ENCODE measurements at places on chromosomes 16 and 17.

GRCh38 chr17:27956601-27957445, 63.7 kb upstream of the LYRM9 start:
- DNase-seq = no peak

- no peak for DNase-seq
Observed at GRCh38 chr16:48608452-48608851, 1.5 kb downstream of the N4BP1 start.

DNA sequence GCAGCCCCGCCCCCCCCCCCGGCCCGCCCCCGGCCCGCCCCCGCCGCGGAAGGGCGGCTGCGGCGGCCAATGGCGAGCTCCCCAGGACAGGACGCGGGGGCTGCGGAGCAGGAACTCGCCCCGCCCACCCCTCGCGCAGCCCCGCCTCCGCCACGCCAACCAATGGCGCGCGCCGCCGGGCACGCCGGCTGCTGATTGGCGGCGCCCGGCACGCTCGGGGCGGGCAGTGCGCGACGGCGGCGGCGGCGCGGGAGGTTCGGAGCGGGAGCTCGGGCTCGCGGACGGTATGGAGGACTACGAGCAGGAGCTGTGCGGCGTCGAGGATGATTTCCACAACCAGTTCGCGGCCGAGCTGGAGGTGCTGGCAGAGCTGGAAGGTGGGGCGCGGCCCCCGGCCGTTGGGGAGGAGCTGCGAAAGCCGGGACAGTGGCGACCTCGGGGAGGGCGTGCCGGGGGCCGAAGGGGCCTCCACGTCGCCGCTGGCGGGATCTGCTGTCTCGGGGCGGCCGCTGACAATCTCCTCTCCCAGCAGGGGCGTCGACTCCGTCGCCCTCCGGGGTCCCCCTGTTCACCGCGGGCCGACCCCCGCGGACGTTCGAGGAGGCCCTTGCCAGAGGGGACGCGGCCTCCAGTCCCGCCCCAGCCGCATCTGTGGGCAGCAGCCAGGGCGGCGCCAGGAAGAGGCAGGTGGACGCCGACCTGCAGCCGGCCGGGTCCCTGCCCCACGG, at the start of gene CHTF18:
TSS of gene CHTF18 (plus strand) at position 222 of the 728 bp plus-strand sequence. CDS start at position 287, 65 bp downstream.
- DNase-seq = peak; percentile 97

DNA sequence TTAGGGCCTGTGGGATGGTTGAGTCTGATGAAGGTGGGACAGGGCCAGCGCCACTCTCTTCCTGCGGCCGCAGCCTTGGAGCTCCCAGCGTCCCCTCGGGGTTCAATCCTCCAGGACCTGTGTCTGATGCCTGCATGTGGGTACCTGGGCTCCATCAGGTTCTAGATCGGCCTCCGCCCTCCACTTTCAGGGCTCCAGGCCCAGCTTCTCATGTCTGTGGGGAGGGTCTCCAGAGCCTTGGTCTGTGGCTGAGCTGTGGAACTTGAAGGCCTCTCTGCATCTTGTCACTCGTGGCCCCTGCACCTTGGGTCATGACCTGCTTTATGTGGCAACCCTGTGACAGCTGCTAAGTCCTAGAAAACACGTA, 89.8 kb upstream of the ZNF750 start:
- DNase-seq = no peak

DNA sequence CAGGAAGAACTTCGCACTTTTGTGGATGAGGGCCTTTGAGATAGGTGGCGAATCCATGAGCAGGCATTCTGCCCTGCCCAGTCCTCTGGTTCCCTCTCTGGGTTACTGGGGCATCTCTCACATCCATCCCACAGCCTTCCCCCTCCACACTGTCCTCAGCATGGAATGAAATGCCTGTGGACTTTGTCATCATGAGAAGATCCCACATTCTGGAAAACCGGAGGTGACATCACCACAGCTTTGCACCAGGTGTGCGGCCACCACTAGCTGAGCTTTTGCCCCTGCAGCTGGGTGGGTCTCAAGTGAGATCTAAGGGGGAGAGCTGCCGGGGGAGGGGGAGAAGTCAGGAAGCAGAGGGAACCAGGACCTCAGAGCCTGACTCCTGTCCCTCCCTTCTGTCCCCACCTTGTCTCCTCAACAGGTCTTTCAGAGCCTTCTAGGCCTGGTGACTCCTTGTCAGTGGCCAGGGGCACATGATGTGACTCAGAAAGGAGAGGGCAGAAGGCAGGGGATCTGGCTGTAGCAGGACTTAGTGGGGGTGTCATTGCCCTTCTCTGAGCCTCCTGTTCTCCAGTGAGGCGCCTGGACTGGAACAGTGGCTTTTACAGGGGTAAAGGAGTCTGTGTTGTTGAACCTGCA, 40.0 kb upstream of the DLX4 start:
- DNase-seq = no peak

GRCh38 chr17:6676802-6677157, 25.2 kb downstream of the C17orf100 start:
- no peak for DNase-seq

GRCh38 chr16:87961623-87962022, 10.4 kb downstream of the BANP start:
- DNase-seq = no peak

- DNase-seq = no peak
Observed at GRCh38 chr17:12568358-12569251, 97.1 kb upstream of the MYOCD start.

- peak; percentile 64 for DNase-seq
Observed at GRCh38 chr17:43367737-43368242, 31.0 kb upstream of the ARL4D start.

- DNase-seq = no peak
Observed at GRCh38 chr16:20089246-20089965, 15.7 kb upstream of the GPR139 start.

- no peak for DNase-seq
Observed at GRCh38 chr17:44205962-44206824, 6.5 kb upstream of the ATXN7L3 start.

- no peak for DNase-seq
Observed at GRCh38 chr16:11836650-11837244, 14.6 kb downstream of the RSL1D1 start.

DNA sequence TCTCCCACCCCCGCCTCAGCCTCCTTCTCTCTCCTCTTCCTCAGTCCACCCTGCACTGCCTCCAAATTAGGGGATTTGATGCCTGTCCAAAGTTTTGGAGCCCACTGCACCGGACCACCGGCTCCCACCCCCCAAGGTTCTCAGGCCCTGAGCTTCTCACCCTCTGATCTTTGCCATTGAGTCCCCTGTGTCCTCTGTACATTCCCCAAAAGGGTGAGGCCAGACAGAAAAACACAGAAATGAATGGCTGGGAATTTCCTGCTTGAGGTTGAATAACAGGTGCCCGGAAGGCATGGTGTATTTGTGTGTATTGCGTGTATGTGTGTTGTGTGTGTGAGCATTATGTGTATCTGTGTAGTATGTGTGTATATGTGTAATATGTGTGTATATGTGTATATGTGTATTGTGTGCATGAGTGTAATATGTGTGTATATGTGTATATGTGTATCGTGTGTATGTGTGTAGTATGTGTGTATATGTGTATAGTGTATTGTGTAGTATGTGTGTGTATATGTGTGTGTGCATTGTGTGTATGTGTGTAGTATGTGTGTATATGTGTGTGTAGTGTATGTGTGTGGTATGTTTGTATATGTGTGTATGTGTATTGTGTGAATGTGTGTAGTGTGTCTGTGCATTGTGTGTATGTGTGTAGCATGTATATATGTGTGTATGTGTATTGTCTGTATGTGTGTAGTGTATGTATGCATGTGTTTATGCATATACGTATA, 16.0 kb upstream of the CCL17 start:
- DNase-seq = no peak

GRCh38 chr17:4796552-4796920, 572 bp downstream of the PSMB6 start:
- peak; percentile 70 for DNase-seq

DNA sequence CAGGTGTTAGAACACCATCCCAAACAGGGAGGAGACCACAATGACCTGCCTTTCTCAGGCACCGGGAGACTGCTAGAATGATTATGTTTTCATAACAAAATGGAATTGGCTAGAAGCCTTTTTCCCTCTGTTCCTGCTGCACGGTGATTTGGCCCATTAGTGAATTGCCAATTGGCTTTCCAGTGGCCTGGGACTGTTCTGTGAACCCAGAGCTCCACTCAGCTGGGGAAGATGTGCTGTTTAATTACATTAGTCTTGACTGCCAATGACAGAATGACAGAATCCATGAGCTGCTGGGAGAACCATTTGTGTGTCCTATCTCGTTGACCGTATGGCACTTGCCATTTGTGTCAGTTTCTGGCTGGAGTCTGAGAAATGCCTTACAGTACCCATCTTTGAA, 242.9 kb downstream of the CDH11 start:
- DNase-seq = no peak

DNA sequence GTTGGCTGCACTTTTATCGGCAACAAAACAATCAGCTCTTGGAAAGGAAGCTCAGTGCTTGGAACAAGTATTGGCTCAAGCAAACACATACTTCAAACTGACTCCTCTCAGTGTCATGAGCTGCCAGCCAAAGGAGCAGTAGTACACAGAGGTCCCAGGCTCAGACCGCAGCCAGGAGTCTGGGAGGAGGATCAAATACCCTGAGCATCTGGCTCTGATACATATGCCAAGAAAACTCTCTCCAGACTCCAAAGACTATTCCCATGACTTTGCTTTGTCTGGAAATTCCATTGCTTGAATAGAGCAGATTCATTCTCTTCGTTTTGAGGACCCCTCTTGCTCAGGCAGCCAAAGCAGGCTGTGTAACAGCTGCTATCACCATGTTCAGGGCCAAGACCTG, 501.6 kb upstream of the PSMD7 start:
- DNase-seq = no peak

DNA sequence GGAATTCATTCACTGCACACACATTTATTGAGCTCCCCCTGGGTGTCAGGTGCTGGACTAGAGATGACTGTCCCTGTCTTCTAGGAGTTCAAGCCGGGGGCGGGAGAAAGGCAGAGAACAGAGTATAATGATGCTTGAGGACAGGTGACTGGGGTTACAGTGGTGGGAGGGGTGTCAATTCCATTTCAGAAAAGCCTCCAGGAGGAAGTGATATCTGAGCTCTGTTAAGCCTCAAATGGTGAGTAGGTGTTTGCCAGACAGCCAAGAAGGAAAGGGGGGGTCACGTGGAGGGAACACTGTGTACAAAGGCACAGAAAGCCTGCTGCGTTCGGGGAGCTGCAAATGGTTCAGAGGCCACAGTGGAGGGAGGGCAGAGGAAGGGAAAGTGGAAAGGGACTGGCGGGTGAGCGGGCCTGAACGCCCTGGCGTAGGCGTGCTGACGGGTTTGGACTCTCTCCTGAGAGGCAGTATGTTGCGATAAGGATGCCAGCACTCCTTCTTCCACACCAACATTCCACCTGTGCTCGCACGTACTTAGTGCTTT, 9.7 kb upstream of the NXPH3 start:
- no peak for DNase-seq

- DNase-seq = no peak
Observed at GRCh38 chr17:49966767-49967166, 2.2 kb upstream of the DLX4 start.

DNA sequence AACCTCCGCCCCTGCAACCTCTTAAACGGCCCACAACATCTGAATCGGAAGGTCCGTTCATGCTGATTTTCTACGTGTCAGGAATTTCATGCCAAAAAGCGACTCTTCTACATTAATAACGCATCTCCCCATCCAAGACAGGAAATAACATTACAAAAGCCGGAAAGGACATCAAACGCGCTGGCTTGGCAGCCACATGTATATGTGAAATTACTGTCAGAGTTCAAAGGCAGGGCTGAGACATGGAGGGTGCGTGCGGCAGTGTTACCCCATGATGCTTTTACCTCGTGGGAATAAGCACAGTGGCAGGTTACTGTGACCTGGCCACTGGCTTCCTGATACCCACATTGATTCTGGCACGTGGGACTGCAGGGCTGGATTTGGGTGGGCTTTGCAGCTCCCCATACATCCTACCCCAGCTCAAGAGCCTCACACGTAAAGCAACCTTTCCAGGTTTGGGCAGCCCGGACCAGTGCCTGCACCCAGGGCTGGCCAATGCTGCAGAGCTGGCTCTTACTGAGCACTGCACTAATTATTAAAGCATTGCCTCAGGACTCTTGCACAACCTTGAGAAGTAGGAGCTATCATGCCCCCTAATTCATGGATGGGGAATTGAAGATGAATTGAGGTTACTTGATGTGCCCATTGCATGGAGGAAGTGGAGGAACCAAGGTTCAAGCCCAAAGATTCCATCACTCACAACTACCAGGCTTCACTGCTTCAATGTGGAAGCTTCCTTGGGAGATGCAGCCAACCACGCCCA, 120.6 kb upstream of the FOXF1 start:
- DNase-seq = no peak

DNA sequence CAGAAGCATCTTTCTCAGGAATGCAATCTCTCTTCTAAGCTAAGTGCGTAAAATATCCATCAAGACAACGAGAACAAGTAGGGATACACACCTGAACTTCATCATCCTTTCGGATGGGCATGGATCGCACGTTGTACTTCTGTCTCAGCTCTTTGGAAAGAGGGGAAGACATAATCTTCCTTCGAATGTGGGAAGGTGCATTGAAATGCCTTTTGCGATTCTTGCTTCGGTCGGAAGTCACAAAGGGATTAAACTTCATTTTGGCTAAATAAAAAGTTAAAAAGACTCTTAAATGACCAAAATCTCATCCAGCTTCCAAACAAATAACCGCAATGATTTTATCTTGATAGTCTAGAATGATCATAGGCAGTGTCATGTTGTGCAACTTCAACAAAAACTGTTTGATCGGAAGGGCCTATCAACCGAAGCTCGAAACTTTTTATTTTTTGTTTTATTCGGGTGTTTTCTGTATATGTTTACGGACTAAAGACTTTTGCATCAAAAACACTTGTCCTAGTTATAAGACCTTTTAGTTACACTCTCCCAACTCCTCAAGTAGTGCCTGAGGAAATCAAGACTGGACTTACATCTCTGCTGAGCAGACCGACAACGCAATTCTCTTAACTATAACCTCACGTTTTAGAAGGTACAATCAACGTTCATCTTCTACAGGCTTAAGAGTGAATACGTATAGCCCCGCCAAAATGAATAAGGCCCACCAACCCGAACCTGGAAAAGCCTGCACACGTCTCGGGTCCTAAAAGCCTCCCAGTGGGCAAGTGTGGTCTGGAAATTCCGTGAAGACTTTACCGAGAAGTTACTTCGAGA, 727 bp downstream of the RPL26 start:
- DNase-seq = peak; percentile 31

DNA sequence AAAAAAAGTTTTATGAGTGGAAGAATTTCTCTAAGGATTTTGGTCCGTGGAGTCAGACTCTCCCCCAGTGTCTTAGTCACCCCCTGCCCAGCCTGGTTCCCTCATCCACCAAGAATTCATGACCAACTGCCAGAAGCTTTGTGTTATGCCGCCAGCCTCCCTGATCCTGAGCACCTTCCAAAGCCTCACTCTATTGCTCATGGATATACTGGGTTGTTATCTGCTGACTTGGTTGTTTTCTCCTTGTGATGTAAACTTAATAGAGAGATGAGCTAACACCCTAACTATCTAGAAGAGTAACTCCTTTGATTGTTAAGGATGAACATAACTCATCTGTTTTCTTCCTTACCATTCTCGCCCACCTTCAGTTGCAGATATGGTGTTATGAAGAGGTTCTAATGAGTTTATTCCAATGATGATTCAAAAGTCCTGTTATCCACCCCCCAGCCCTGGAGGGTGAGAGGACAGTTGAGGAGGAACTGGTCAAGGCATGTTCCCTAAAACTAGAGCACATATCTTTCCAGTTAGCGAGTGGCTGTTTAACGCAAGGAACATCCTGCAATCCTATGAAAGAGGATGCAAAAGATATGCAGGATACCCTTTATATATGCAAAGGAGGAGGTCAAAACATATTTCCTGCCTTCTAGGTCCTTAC, 1.5 kb upstream of the PSMD3 start:
- no peak for DNase-seq

- DNase-seq = no peak
Observed at GRCh38 chr16:50743581-50744225, 1.8 kb downstream of the CYLD start.

Measured in neural progenitor cell (in vitro differentiated cells).